ENCODE measurements at places on chromosomes 7 and 10. TPM values are rescaled to one million over a fixed set of nuclear protein-coding genes. Genes with fewer than 3 reads are reported as not detected.

UBE2D4 gene
- total RNA-seq, result 11.5 TPM

ZNF722 gene
- not detected for total RNA-seq

AMPH gene
- not detected for total RNA-seq

PTPN12 gene
- 86.4 TPM for total RNA-seq

HYAL4 gene
- not detected for total RNA-seq

DRGX gene
- total RNA-seq, result not detected

HTRA1 gene
- 51.9 TPM for total RNA-seq

FFAR4 gene
- total RNA-seq, result 0.30 TPM

CDCA7L gene
- total RNA-seq, result 15.5 TPM

SPDYE5 gene
- total RNA-seq, result not detected

ZNF727 gene
- not detected for total RNA-seq

TLX1 gene
- not detected for total RNA-seq

LARP4B gene
- 36.8 TPM for total RNA-seq

VGF gene
- total RNA-seq, result 12.8 TPM

SFMBT2 gene
- total RNA-seq, result 10.2 TPM

NUTM2D gene
- total RNA-seq, result 1.7 TPM

LDB3 gene
- total RNA-seq, result 0.07 TPM

CDK14 gene
- 0.23 TPM for total RNA-seq

AKR1C4 gene
- total RNA-seq, result 0.24 TPM

CPA1 gene
- total RNA-seq, result not detected

NEURL1 gene
- 0.38 TPM for total RNA-seq

LRRC18 gene
- not detected for total RNA-seq

CDH23 gene
- 3.4 TPM for total RNA-seq

PRLHR gene
- not detected for total RNA-seq

PRF1 gene
- not detected for total RNA-seq

OPN1SW gene
- not detected for total RNA-seq

CCDC3 gene
- 1.3 TPM for total RNA-seq

LEP gene
- total RNA-seq, result not detected

RELN gene
- total RNA-seq, result 0.01 TPM

WDR86 gene
- 0.15 TPM for total RNA-seq

PLCE1 gene
- 6.6 TPM for total RNA-seq

GATA3 gene
- 3.9 TPM for total RNA-seq

SEMA4G gene
- total RNA-seq, result 9.3 TPM

ARMS2 gene
- total RNA-seq, result not detected

SFRP4 gene
- 4.0 TPM for total RNA-seq

BHLHA15 gene
- total RNA-seq, result 0.33 TPM

CADPS2 gene
- 0.09 TPM for total RNA-seq

GHRHR gene
- total RNA-seq, result not detected

CTAGE8 gene
- total RNA-seq, result not detected

VSTM2A gene
- not detected for total RNA-seq

UFSP1 gene
- 6.9 TPM for total RNA-seq

VSTM4 gene
- 0.50 TPM for total RNA-seq

PRKAR2B gene
- total RNA-seq, result 3.4 TPM

NODAL gene
- not detected for total RNA-seq

PPP1R9A gene
- 3.8 TPM for total RNA-seq

TMUB1 gene
- total RNA-seq, result 54.1 TPM

SH2D4B gene
- total RNA-seq, result 0.10 TPM

GSTO2 gene
- 1.5 TPM for total RNA-seq

TCERG1L gene
- not detected for total RNA-seq

GPR15LG gene
- total RNA-seq, result not detected

TEX36 gene
- total RNA-seq, result not detected

CAMK2B gene
- 0.14 TPM for total RNA-seq

DYNC1I1 gene
- total RNA-seq, result not detected

NUDT1 gene
- 107 TPM for total RNA-seq

PNLIPRP2 gene
- not detected for total RNA-seq

PLEKHS1 gene
- 0.03 TPM for total RNA-seq

KCNIP2 gene
- 0.82 TPM for total RNA-seq
